WTC11 (cell line): ENCODE measurements at places on chromosomes 6 and 20. TPM values are rescaled to one million over a fixed set of nuclear protein-coding genes. Genes with fewer than 3 reads are reported as not detected.

GRCh38 chr6:139967497-139967896 lies 593.0 kb upstream of the CITED2 start:
- H3K27ac ChIP-seq, result no peak overlapping the region
- no peaks in the 10 kb centered on the region for H3K36me3 ChIP-seq
- H3K4me1 ChIP-seq, result peaks cover 28% of the 10 kb centered on the region
- no peak overlapping the region for H3K4me3 ChIP-seq

DNA sequence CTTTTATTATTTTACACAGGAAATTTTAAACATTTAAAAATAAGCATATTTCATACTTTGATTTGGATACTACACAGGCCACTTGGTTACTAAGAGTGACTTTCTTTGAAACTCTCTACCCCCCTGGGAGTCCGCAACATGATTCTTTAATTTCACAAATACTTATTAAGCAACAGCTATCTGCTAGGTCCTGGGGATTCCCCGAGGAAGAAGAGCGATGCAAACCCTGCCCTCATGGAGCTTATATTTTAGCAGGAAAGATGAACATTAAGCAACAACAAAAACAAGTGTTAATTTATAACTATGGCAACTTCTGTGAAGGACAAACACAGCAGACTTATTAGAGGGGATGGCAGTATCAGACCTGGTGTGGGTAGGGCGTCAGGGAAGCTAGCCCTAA lies 3.9 kb upstream of the ADTRP start:
- no peak overlapping the region for H3K4me3 ChIP-seq
- H3K4me1 ChIP-seq, result peaks cover 22% of the 10 kb centered on the region

DNA sequence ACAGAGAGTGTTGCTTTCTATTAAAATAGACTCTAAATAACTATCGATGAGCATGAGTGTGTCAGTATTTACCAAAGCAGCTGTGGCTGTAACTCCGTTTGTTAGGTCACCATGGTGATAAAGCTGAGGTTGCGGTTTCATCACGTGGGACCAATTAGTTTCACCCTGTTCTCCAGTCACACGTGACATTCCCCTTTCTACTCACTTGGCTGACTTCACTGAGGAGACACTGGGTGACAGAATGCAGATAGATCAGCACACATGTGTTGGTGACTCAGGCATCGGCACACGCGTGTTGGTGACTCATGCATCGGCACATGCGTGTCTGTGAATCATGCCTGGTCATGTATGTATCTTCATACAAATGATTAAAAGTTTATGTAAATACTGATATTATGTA lies 285.4 kb downstream of the THBS2 start:
- H3K27me3 ChIP-seq, result no peaks in the 10 kb centered on the region; the same call in 1 of the 2 replicates
- H3K4me3 ChIP-seq, result no peak overlapping the region
- no peak for DNase-seq
- peaks cover 17% of the 10 kb centered on the region for H3K36me3 ChIP-seq

Gene AIF1
- total RNA-seq, result 5.4 to 8.5 TPM (median 7.1 TPM) in 3 replicates
